ENCODE measurements at places on chromosomes 5 and 9. TPM values are rescaled to one million over a fixed set of nuclear protein-coding genes. Genes with fewer than 3 reads are reported as not detected.

GRCh38 chr5:166845044-166845443 lies 1446.4 kb upstream of the WWC1 start:
- no peak for DNase-seq

GRCh38 chr9:98529841-98530240 lies 178.9 kb downstream of the GABBR2 start:
- peak; percentile 64 for DNase-seq

GRCh38 chr5:153439130-153439529 lies 51.3 kb upstream of the GRIA1 start:
- DNase-seq: no peak

DNA sequence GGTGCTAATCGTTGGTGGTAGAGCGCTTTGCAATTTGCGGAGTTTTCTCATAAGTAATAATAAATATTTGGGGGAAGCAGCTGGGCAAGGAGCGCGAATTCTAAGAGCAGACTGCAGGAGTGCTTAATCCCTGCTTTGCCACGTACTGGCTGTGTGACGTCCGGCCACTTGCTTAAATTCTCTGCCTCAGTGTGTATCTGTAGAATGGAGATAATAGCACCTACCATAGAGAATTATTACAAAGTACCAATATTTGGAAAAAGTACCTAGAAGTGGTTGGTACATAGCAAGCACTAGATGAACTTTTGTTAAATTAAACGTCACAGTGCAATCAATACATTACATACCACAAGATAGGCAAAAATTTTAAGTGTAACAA lies 598 bp upstream of the TMED7 start:
- no peak for DNase-seq

DNA sequence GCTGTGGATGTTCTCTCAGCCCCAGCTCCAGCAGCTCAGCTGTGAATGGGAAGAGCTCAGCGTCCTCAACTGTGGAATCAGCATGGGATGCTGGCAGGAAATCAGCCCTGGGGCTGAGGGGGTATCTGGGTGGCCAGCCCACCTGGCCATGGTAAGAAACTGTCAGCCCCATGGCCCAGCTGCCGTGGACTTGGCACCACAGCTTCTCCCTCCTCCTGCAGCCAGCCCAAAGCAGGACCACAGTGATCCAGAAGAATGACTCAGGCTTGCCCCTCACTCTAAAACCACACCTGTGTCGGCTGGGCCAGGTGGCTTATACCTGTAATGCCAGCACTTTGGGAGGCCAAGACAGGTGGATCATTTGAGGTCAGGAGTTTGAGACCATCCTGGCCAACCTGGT lies 48.0 kb downstream of the SAR1B start:
- DNase-seq: no peak

- no peak for DNase-seq
Observed at GRCh38 chr9:107118863-107119624, 164.0 kb upstream of the RAD23B start.

The IFNA14 gene
- not detected for total RNA-seq

The FGF1 gene
- 6.9 TPM for total RNA-seq

DNA sequence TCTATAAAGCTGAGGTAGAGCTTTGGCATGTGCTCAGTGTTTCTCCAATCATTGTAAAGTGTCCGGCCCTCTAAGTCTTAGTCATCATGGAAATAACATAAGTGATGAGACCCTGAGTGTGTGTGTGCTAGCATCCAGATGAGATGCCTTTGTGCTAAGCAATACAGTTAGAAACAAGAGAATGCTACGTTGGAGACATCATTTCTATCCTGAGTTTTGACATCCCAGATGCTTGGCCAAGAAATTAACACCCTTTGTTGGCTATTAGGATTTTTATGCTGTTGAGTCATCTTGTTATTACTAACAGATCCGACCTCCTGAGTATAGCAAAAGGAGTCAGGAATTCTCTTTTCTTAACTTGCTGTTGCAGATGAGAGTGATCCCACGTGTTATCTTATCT lies 508.0 kb downstream of the GADD45G start:
- no peak for DNase-seq

DNA sequence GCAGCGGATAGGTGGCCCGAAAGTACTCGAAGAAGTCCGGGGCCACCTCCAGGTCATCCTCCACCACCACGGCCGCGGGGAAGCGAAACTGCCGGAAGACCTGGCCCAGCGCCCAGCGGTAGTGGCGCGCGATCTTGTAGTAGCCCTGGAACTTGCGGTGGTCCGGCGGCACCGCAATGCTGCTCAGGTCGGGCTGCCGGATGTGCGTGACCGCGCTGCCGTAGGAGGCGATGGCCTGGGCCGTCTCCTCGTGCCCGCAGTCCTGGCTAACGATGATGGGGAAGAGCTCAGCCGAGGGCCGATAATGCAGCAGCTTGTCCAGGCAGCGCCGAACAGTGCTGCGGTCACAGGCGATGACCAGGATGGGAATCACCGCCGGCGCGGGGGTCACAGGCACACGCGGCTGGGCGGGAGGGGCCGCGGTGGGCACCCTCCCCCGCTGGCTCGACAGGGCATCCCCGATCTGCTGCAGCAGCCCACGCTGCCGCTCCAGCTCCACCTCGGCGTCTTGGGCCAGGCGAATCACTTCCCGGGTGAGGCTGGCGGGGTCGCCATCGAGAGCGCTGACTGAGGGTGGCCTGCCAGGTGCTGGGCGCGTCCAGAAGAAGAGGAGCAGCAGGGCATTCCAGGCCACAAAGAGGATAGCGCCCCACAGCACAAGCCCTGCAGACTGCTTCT lies 10.2 kb downstream of the MGAT1 start:
- no peak for DNase-seq
